ENCODE measurements at places on chromosomes 3 and 15. TPM values are rescaled to one million over a fixed set of nuclear protein-coding genes. Genes with fewer than 3 reads are reported as not detected.

DNA sequence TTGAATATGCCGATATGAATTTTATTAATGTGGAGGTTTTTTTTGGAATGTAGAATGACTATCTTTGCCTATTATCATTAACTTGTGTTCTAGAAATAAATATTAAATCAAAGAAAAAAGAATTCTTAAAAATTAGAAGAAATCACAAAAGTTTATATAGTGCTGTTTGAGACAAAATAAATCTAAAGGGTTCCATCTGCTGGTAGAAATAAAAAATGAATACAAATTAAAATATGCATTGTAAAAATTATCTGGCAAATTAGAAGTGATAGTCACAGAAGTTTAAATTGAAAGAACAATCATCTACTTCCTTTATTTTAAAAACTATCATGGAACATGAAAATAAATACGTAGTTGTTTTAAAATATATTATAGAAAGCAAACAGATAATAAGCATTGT, 22.7 kb upstream of the ZBTB20 start:
- H3K4me3 ChIP-seq, result no peak overlapping the region
- peaks cover 12% of the 10 kb centered on the region for H3K4me1 ChIP-seq
- no peaks in the 10 kb centered on the region for H3K27me3 ChIP-seq
- H3K27ac ChIP-seq, result no peak overlapping the region
- DNase-seq, result no peak

GRCh38 chr3:194549853-194550252, 63.1 kb upstream of the ATP13A3 start:
- no peaks in the 10 kb centered on the region for H3K4me1 ChIP-seq
- peaks cover 3% of the 10 kb centered on the region for H3K36me3 ChIP-seq
- no peaks in the 10 kb centered on the region for H3K27me3 ChIP-seq
- H3K27ac ChIP-seq, result no peak overlapping the region
- DNase-seq, result no peak

DNA sequence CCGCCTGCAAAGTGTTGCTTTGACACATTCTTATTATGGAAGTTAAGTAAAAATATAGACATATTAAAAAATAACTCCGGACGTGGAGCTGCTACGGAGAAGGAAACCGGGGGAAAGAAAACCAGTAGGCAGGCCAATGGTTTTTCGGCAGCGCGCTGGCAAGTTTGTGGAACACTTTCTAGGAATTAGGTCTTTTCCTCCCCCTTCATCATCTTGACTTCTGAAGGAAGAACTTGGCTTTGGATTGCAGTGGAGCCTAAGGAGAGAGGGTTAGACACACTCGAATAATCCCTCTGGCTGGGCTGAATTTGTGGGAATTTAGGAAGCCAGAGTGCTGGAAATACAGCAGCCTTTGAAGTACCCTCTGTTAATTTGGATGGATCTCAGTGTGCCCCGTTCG, 317 bp downstream of the ROBO2 start:
- DNase-seq, result no peak
- no peak overlapping the region for H3K4me3 ChIP-seq
- peaks cover 35% of the 10 kb centered on the region for H3K27me3 ChIP-seq
- peaks cover 2% of the 10 kb centered on the region for H3K4me1 ChIP-seq

DNA sequence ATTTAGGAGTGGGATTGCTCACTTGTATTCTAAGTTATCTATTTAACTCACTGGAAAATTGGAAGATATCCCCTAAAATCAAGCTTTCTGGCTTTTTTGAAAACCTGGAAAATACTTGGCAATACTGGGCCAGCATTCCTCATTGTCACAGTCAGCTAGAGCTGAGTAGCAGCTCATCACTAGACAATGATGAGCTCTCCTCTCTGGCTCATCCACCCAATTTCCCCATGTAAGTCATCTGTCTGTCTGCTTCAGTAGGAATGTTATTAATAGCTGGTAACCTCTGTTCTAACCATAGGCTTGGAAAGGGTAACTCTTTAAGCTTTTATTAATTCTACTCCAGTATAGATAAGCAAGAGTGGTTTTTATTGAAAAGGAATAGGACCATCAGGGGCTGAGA, 39.7 kb upstream of the PIK3R4 start:
- H3K4me1 ChIP-seq, result no peaks in the 10 kb centered on the region
- no peak overlapping the region for H3K27ac ChIP-seq
- H3K27me3 ChIP-seq, result peaks cover 4% of the 10 kb centered on the region
- H3K36me3 ChIP-seq, result no peaks in the 10 kb centered on the region
- no peak overlapping the region for H3K4me3 ChIP-seq
- DNase-seq, result no peak

DNA sequence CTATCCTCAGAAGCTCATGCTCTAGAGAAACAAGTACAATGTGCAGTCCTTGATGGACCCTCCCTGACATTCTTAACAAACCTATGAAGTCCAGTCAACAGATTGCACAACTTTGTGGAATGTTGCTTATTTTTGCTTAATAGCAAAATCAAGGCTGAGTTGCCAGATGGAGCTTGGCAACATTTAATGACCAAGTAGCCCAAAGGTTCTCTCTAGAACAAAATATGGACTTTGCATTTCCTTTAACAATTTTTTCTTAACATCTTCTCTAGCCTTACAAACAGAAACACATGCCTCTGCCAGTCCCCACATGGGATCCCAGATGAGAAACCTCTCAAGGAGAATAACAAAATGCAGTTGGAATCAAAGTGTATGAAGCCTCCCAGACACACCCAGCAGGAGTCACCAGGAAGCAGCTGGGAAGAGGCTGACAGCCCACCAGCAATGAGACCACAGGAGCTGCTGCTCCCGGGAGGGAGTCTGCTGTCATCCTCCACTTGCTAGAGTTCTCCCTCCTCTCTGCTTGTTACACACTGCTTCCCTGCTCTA, 422.5 kb upstream of the CDIN1 start:
- H3K4me1 ChIP-seq, result no peaks in the 10 kb centered on the region
- H3K36me3 ChIP-seq, result no peaks in the 10 kb centered on the region
- no peak overlapping the region for H3K4me3 ChIP-seq
- no peaks in the 10 kb centered on the region for H3K27me3 ChIP-seq
- no peak overlapping the region for H3K27ac ChIP-seq

- no peaks in the 10 kb centered on the region for H3K4me1 ChIP-seq
- no peak overlapping the region for H3K4me3 ChIP-seq
- no peaks in the 10 kb centered on the region for H3K27me3 ChIP-seq
- no peak for DNase-seq
- no peaks in the 10 kb centered on the region for H3K36me3 ChIP-seq
These were observed 68.5 kb downstream of the KCNH8 start for GRCh38 chr3:19216669-19217337.

GRCh38 chr15:33298631-33299030, 12.1 kb upstream of the RYR3 start:
- H3K27ac ChIP-seq, result no peak overlapping the region
- no peak overlapping the region for H3K4me3 ChIP-seq
- no peaks in the 10 kb centered on the region for H3K36me3 ChIP-seq
- DNase-seq, result no peak
- H3K4me1 ChIP-seq, result no peaks in the 10 kb centered on the region
- peaks cover 2% of the 10 kb centered on the region for H3K27me3 ChIP-seq

GRCh38 chr3:143226678-143227291, 107.2 kb downstream of the CHST2 start:
- no peaks in the 10 kb centered on the region for H3K27me3 ChIP-seq
- no peaks in the 10 kb centered on the region for H3K36me3 ChIP-seq
- no peak overlapping the region for H3K4me3 ChIP-seq
- H3K27ac ChIP-seq, result no peak overlapping the region

- H3K4me3 ChIP-seq, result peak overlapping the region; percentile 92
- no peaks in the 10 kb centered on the region for H3K27me3 ChIP-seq
- peak; percentile 36 for DNase-seq
- peaks cover 33% of the 10 kb centered on the region for H3K4me1 ChIP-seq
- peak overlapping the region; percentile 85 for H3K27ac ChIP-seq
These were observed 1.3 kb downstream of the DENND6A start for GRCh38 chr3:57691411-57692132.

GRCh38 chr3:38805765-38806386, 10.1 kb downstream of the SCN10A start:
- H3K4me1 ChIP-seq, result no peaks in the 10 kb centered on the region
- H3K27ac ChIP-seq, result no peak overlapping the region
- H3K36me3 ChIP-seq, result no peaks in the 10 kb centered on the region
- no peak overlapping the region for H3K4me3 ChIP-seq

DNA sequence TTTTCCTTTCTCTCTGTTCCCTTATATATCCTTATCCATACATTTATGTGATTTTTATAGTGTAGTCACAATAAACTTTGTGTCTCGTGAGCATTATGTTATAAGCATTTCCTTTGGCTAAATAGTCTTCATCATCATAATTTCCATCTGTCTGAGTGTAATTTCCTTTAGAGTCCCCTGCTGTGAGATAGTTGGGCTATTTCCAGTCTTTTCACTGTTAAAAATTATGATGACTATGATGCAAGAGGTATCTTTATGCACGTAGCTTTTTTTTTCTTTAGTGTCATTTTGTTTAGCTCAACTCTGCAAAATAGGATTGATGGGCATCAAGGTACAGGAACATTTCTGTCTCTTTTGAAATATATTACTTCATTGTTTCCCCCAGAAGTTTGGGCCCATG, 26.9 kb upstream of the CA12 start:
- DNase-seq, result no peak
- H3K27ac ChIP-seq, result no peak overlapping the region
- H3K36me3 ChIP-seq, result no peaks in the 10 kb centered on the region
- no peak overlapping the region for H3K4me3 ChIP-seq
- peaks cover 4% of the 10 kb centered on the region for H3K27me3 ChIP-seq

GRCh38 chr3:23778446-23778845, 27.3 kb upstream of the UBE2E1 start:
- DNase-seq, result no peak
- H3K36me3 ChIP-seq, result no peaks in the 10 kb centered on the region
- H3K4me3 ChIP-seq, result no peak overlapping the region
- H3K27ac ChIP-seq, result no peak overlapping the region
- peaks cover 14% of the 10 kb centered on the region for H3K27me3 ChIP-seq

DNA sequence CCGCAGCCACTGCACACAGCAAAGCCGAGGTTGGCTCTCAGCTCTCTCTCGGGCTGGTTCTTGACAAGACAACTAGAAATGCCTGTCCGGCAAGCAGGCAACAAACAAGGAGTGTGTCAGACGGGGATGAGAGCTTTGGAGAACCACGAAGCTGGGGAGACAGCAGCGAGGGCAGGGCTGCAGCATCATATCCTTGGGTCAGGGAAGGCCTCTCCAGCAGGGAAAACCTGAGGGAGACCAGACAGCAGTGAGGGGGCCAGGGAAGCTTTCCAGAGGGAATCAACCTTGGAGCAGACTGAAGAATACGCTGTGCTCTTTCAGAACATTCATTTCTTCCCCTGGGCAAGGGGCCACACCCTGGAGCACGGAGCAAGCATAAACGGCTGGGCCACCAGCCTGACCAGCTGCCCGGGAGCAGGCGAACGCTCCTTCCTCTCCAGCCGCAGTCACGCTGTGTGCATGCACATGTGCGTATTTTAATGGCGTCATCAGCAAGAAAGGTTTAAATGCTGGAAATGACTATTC, 58.7 kb downstream of the CHSY1 start:
- DNase-seq, result no peak
- no peaks in the 10 kb centered on the region for H3K27me3 ChIP-seq
- peaks cover 62% of the 10 kb centered on the region for H3K4me1 ChIP-seq
- H3K4me3 ChIP-seq, result peak overlapping the region; percentile 6
- H3K27ac ChIP-seq, result peak overlapping the region; percentile 57

GRCh38 chr3:149277331-149277813, 55.7 kb upstream of the CP start:
- peak overlapping the region; percentile 82 for H3K4me3 ChIP-seq
- H3K27me3 ChIP-seq, result peaks cover 7% of the 10 kb centered on the region
- H3K4me1 ChIP-seq, result peaks cover 11% of the 10 kb centered on the region
- H3K36me3 ChIP-seq, result no peaks in the 10 kb centered on the region
- peak overlapping the region; percentile 93 for H3K27ac ChIP-seq

DNA sequence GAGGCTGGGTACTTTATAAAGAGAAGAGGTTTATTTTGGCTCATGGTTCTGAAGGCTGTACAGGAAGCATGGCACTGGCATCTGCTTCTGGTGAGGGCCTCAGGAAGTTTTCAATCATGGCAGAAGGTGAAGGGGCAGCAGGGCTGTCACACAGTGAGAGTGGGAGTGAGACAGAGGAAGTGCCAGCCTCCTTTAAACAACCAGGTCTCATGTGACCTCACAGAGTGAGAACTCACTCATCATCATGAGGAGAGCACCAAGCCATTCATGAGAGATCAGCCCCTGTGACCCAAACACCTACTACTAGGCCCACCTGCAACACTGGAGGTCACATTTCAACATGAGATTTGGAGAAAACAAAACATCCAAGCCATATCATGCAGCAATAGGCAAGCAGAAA, 9.3 kb upstream of the RFTN1 start:
- H3K4me3 ChIP-seq, result no peak overlapping the region
- peaks cover 16% of the 10 kb centered on the region for H3K36me3 ChIP-seq
- no peaks in the 10 kb centered on the region for H3K27me3 ChIP-seq
- H3K27ac ChIP-seq, result no peak overlapping the region
- no peak for DNase-seq
- peaks cover 32% of the 10 kb centered on the region for H3K4me1 ChIP-seq

DNA sequence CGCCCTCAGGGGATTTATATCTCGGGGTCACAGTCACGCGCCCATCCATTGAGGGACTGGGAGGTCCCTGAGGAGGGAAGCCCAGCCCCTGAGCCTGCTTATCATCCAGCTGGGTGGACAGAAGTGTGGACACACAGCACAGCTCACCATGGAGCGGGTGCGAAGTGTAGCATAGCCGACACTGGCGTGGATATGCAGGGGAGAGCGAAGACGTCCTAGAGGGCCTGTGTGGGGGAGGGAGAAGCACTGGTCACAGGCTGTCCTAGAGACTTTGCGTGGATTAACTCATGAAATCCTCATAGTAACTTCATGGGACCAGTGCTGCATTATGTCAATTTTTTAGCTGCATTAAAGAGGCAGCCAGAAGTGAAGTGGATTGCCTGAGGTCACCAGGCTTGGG, 26.1 kb upstream of the PLXND1 start:
- no peaks in the 10 kb centered on the region for H3K36me3 ChIP-seq
- no peak for DNase-seq
- no peak overlapping the region for H3K27ac ChIP-seq
- H3K4me3 ChIP-seq, result no peak overlapping the region
- peaks cover 7% of the 10 kb centered on the region for H3K4me1 ChIP-seq

GRCh38 chr3:99625237-99625622, 13.2 kb upstream of the COL8A1 start:
- no peak overlapping the region for H3K27ac ChIP-seq
- H3K4me1 ChIP-seq, result peaks cover 4% of the 10 kb centered on the region
- peaks cover 2% of the 10 kb centered on the region for H3K27me3 ChIP-seq
- no peaks in the 10 kb centered on the region for H3K36me3 ChIP-seq
- no peak overlapping the region for H3K4me3 ChIP-seq
- no peak for DNase-seq

DNA sequence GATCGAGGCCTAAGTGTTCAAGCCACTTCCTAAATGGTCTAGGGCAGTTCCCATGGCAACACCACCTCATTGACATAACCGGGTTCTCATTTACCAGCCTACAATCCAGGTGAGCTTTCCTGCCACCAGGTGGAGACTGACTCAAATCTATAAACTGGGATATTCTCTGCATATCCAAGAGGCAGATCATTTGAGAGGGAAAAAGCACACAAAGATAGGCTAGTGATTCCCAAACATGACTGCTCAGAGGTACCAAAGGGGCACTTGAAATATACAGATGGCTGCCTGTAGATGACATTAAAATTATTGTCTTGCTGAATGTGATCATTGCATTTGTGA, 141.3 kb upstream of the PROK2 start:
- H3K27ac ChIP-seq, result no peak overlapping the region
- H3K4me3 ChIP-seq, result no peak overlapping the region
- H3K4me1 ChIP-seq, result peaks cover 2% of the 10 kb centered on the region
- no peaks in the 10 kb centered on the region for H3K27me3 ChIP-seq
- no peak for DNase-seq

REC114 gene
- not detected for total RNA-seq

KBTBD13 gene
- total RNA-seq, result not detected

ROPN1 gene
- not detected for total RNA-seq

HDC gene
- not detected for total RNA-seq

RTP3 gene
- not detected for total RNA-seq

SCN5A gene
- 0.53 TPM for total RNA-seq

PIGZ gene
- total RNA-seq, result 1.4 TPM

GOLGA6L7 gene
- total RNA-seq, result not detected

LRRIQ4 gene
- total RNA-seq, result 0.23 TPM
